ENCODE measurements at places on chromosomes 6 and 20.

DNA sequence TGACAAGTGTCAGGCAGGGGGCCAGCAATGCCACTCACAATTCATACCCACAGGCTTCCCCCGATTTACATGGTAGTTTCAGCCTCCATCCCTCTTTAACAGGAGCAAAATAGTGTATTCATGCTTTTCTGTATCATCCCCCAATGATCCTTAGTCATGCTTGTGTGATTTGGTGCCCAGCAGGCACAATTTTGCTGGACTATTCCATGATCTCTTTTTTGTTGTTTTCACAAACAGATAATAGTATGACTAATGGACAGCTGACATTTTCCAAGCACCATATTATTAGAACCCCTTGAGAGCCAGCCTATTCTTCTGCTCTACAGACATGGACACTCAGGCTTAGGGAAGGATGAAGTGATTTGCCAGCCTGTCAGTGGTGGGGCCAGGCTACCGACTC is 128.2 kb upstream of the RIPOR2 start:
- DNase-seq: no peak

- DNase-seq: no peak
Measured at GRCh38 chr20:6767536-6768227, at the start of gene BMP2. BMP2 (plus strand) TSS chr20:6767686; CDS start chr20:6770127, 2,441 bp downstream.

- no peak for DNase-seq
Measured at GRCh38 chr20:49851231-49851705, 38.6 kb downstream of the SLC9A8 start.

GRCh38 chr6:131660195-131660594 is 23.1 kb downstream of the ENPP3 start:
- DNase-seq: no peak

- DNase-seq: no peak
Measured at GRCh38 chr20:62745952-62746288, 37.3 kb downstream of the NTSR1 start.

GRCh38 chr6:124368131-124368530 is 564.5 kb downstream of the NKAIN2 start:
- DNase-seq: no peak

DNA sequence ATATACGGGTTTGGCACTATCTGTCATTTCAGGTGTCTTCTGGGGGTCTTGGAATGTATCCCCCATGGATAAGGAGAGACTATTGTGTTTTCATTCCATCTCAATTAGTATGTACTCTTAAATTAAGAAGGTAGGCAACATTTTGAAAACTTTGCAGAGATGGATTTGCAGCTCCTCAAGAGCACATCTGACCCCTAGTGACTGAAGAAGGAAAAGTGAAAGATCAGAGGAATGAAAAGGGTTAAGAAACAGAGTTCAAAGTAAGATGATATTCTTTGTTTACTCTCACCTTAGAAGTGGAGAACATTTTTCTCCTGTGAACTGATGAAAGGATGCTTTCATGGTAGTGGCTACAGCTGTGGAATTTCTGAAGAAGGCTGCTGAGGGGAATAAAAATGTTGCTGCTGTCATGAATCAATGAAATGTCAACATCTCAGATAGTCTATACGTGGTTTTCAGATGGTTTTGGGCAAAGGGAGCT is 41.5 kb downstream of the SH3BGRL2 start:
- no peak for DNase-seq

DNA sequence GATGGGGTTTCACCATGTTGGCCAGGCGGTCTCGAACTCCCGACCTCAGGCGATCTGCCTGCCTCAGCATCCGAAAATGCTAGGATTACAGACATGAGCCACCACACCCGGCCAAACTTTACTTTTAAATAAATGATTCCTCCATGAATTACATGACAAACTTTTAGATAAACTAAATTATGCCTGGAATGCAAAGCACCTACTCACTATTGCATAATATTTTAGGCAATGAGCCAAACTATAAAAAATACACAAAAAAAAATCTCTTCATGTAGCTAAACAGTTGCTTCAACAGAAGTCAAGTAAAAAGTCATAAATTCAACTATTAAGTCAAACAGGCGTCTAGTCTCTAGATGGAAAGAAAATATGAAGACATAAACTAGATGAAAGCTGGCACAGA is 56.5 kb downstream of the PTPRK start:
- DNase-seq: no peak

- no peak for DNase-seq
Measured at GRCh38 chr6:139983555-139984276, 609.3 kb upstream of the CITED2 start.

GRCh38 chr20:6410721-6411120 is 287.9 kb upstream of the FERMT1 start:
- DNase-seq: no peak

- no peak for DNase-seq
Measured at GRCh38 chr20:6074145-6074561, 20.3 kb upstream of the LRRN4 start.

DNA sequence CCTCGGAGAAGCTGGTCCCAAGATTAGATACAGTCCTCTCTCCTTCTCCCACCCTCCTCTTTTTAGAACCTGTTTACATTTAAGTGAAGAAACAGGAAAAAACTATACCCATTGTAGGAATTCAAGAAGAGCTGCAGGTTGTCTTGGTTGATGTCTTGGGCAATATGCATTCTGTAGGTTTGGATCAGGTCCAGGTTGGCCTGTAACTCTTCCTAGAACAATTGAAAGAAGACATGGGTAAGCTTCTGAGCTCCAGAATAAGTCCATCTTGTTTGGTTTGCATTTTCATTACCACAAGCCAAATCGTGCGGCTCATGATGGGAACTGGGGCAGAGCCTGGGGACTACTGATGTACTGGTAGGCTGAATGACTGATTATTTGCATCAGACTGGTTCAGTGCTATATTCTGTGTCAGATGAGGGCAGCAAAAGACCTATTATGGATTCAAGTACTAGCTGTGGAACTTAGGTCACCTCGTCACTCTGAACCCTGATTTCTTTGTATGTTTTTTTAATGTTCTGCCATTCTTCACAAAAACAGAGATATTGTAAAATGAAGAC is 20.3 kb upstream of the SLA2 start:
- DNase-seq: no peak

DNA sequence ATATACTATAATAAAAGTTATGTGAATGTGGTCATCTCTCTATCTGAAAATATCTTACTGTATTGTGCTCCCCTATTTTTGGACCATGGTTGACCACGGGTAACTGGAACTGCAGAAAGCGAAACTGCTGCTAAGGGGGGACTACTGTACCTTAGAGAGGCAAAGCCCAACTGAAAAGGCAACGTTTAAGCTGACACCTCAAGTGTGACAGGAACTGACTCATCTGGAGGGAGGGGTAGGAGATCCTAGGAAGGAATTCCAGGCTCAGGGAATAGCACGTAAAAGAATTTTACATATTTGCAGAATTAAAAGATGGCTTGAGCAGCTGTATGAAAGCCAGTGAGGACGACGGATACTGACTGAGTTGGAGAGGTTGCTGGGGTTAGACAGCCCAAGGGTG is 34.8 kb downstream of the ELOVL2 start:
- no peak for DNase-seq

- no peak for DNase-seq
Measured at GRCh38 chr6:23940466-23940865, 185.5 kb upstream of the NRSN1 start.

GRCh38 chr6:168735268-168735949 is 294.4 kb downstream of the SMOC2 start:
- no peak for DNase-seq

- no peak for DNase-seq
Measured at GRCh38 chr6:170160031-170160627, 130.7 kb downstream of the DLL1 start.

- no peak for DNase-seq
Measured at GRCh38 chr6:159788753-159789376, 537 bp downstream of the TCP1 start.

DNA sequence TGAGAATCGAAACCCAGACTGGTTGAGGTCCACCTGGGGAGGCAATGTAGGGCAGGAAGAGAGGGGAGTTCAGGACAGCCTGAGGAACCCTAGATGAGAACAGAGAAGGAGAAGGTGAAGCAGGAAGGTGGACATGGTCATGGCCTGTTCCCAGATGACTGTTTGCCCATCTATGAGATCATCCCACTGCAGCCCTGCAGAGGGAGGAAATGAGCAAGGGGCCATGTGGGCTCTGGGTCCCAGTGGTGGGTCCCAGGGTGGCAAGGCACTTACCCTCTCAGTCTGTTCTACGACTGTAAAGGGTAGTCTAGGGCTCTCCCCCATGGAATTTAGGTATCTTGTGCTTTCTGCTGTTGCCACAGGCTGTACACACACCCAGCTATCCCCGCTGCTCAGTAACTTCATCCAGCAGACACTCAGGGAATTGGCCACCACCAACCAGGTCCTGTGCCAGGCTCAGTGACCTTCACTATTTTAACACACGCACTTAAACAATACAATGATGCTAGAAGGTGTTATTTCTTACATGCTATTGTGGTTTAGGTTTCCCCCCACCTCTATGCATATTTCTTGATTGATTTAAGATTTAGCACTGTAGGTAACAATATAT is 89.8 kb downstream of the TOX2 start:
- DNase-seq: no peak

DNA sequence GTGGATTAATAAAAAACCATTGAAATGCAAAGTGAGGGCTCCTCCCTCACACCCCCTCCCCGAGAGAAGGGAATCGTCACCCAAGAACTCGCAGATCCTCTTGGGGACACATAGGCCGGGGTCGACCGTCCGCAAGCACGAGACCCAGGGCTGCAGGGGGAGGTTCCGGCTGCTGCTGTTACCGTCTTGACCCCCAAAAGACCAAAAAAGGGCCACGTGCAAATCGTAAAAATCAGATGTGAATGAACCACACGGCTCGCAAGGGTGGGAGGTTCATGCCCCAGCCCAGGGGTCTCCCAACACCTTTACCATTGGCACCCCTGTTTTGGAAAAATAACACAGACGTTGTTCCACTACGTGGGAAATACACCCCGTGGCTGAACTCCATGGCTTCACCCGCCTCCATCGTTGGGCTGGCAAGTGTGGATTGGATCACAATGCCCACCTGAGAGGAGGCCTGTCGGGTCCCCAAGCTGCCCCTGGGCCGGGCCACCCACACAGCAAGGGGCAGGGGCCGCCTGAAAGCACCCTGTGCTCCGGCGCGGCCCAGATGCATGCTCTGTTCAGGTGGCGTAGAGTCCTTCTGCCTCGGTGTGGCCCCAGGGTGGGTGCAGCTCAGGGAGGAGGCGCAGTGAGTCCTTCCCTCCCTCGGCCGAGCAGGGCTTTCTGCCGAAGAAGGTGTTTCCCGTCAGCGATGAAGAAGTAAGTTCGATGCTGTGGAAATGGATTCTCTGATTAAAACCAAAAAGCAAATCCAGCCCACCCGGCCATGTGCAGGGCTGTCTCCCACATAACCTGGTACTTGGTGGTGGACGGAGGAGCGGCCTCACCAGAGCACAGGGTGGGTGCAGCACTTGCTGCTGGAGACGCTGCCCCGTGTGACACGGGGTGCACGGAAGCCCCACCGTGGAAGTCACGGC is 85.0 kb downstream of the YTHDF1 start:
- DNase-seq: no peak

- peak; percentile 59 for DNase-seq
Measured at GRCh38 chr6:156953479-156954146, 176.4 kb downstream of the ARID1B start.

- no peak for DNase-seq
Measured at GRCh38 chr20:63930971-63931553, 25.2 kb downstream of the UCKL1 start.

GRCh38 chr6:14240411-14241166 is 123.0 kb downstream of the CD83 start:
- no peak for DNase-seq

- peak; percentile 34 for DNase-seq
Measured at GRCh38 chr20:47360297-47361056, 4.0 kb upstream of the ZMYND8 start.

GRCh38 chr6:31154436-31154835 is 3.2 kb downstream of the CCHCR1 start:
- DNase-seq: no peak

GRCh38 chr20:62949153-62949821 is 3.2 kb upstream of the SLC17A9 start:
- DNase-seq: no peak

GRCh38 chr20:11333634-11334033 is 584.1 kb upstream of the BTBD3 start:
- DNase-seq: no peak

GRCh38 chr6:77143659-77144447 is 319.4 kb downstream of the HTR1B start:
- no peak for DNase-seq

GRCh38 chr20:9407805-9408421 is 106.5 kb upstream of the LAMP5 start:
- peak; percentile 30 for DNase-seq

GRCh38 chr6:24415753-24416152 is 13.0 kb downstream of the MRS2 start:
- no peak for DNase-seq

DNA sequence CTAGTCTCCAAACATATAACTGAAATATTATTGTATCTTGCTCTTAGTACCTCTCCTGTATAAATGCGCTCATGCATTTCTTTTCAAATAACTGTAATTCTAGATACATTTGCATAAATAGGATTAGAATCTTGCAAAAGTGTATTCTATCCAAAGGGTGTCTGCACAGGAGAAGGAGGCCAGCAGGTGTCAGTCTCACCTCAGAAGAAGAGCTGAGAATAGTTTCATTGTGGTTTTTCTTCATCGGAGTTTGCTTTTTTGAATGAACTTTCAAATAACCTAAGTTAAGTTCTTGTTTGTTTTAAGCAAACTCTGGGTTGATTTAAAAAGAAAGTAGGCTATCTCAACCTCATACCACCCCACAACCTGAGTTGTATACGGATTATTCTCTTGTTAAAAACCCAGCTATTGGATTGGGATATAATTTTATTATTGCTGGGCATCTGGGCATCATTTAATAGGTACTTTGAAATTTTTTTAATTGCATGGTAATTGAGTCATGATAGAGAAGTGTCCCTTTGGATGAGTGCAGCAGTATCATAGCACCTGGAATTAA is 125.0 kb upstream of the MLIP start:
- DNase-seq: no peak

Measured in CD4-positive, alpha-beta T cell treated with Interleukin-15 for 1 hour (primary cell).